Activated CD4-positive, alpha-beta T cell treated with anti-CD3 and anti-CD28 coated beads for 1 hour (primary cell): ENCODE measurements at places on chromosomes 16 and 17.
A peak's percentile ranks its signal among the peaks of the same experiment; 100 is the strongest.

- no peak for DNase-seq
These were observed 265.9 kb downstream of the SOX9 start for GRCh38 chr17:72386619-72387237.

- DNase-seq, result no peak
These were observed 8.8 kb downstream of the PDK2 start for GRCh38 chr17:50103941-50104340.

DNA sequence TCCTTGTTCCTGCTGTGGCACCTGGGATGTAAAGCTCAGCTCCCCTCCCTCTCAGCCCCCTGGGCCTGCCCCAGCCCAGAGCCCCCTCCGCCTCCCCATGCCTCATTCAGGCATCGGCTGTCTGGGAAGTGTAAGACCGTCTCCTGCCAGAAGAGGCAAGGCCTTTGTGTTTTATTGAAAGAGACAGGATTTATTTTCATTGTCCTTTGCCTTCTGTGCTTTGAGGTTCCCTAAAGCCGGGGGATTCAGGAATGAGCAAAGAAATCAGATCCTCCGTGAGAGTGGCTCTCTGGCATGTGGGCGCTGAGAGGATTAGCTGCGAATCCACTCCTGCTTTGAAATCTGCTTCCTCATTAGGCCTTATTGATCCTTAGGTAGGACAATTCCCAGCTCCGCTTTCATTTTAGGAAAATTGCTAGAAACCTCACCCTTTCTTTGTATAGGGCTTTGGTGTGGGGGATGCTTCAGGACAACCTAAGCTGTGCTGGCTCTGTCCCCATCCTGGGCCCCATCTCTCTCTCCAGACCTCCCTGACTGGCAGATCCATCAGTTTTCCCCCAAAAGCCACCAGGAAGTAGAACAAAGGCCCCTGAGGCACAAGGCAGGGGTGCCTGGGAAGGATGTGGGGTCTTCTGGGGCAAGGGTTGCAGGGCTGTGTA is 211.5 kb upstream of the TNRC6C start:
- DNase-seq, result no peak

DNA sequence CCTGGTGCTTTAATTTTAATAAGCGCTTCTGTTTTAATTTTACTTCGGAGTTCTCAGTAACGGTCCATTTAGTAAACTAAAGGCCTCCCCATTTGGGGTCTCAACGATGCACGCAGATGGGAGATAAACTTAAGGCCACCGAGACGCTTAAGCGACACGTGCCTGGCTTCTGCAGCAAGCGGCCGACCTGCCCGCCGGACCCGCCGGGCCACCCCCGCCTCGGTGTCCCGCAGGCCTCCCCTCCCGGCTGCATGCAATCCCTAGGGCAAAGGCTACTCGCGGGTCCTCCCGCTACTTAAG is 592 bp downstream of the GCSH start:
- no peak for DNase-seq

DNA sequence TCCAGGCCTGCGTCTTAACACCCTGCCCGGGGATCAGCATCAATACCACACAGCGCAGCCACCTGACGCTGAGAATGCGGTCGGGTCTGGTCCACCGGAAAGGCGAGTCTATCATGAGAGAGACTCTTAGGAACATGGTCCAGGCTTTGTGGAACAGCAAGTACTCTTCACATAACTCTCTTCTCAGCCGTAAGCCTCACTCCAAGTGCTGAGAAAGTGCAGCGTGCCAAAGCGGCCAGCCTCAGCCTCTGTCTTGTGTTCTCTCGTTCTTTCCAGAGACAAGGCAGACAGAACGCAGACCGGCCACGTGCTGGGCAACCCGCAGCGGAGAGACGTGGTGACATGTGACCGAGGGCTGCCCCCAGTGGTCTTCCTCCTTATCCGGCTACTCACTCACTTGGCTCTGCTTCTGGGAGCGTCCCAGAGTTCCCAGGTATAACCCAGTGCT is 34.4 kb upstream of the ENDOV start:
- no peak for DNase-seq

DNA sequence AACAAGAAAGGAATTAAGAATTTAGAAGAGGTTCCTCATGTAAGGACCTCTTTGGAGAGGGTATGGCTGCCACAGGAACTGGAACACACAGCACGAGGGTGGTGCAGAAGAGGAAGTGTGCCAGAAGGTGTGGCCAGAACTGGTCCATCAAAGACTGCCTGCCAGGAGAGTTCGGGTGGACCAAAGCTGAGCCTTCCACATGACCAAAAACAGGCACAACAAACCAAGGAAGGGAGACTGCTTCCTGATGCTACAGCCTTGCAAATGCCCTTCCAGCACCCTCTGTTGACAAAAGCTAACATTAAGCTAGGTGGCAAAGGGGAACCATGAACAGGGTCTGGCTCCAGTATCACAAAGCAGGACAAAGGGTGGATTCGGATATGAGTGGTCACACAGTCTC is 125.8 kb upstream of the TMEM97 start:
- no peak for DNase-seq

DNA sequence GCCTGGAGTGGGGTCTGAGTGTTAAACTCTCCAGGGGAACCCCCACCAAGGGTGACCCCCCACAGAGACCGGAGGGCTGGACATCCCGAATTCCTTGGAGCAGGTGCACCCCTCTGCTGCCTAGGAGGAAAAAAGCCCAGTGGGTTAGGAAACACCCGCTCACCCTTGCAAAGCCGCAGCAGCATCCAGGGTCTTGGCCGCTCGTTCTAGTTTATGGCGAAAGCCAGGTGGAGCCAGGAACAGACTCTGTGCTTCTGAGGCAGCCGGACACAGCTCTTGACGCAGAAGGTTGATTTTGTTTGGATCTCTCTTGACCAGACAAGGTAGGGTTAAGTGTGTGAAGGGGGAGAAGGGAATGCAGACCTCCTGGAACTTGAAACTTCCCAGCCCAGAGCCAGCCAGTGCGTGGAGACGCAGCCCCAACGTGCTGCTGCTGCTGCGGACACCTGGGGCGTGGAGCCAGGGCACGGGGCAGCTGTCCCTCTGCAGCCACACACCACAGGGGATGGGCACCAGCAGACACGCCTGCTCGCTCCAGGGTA is 154.5 kb downstream of the LAT start:
- DNase-seq, result no peak

DNA sequence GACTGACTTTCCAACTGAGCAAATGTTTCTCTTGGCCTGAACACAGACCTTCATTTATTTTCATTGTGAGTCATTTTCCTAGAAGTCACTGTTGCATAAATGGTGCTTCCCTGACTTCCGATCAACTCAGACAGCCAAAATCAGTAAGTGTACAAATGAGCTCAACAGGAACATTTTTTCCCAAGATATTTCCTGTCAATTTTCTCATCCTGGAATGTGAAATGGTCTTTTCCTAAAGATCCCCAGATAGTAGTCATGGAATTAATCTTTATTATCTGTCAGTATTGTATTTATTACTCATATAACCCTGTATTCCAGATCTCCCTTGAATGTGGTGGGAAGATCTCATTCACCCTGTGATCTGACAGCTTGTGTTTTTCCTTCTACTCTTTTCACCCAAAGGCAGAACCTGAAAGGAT is 360.3 kb upstream of the KIF2B start:
- DNase-seq, result no peak

DNA sequence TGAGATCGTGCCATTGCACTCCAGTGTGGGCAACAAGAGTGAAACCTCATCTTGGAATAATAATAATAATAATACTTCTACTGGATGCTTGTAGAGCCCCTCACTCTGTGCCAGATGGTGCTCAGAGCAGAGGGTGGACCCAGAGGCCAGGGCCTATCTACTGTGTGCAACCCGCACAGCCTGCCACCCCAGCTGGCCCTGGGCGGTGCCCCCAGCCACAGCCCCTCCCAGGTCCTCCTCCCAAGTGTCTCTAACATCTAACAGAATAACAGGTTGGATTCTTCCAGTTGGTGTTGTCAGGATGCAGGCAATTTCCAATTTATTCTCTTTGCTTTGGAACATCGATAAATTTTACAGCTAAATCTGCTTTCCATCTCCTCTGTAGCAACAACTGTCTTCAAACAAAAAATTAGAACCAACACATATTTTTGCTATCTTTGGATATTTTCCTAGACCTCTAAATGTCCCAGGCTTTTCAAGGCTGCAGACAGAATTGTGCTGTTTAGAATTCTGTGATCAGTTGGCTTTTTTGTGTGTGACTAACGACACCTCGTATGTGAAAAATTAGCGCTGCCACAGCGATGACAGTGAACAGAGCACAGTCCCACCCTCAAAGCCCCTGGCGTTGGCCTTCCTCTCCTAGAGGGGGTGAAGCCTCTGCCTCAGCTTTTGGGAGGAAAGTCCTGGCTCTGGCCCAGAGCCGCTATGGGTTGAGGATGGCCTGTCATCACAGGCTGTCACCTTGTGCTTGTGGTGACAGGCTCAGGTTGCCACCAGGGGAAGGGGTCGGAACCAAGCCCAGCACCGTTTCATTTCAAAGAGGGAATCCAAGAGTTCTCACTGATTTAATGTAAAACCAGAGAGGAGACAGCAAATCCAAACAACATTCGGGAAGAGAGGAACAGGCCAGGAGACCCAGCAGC is 7.6 kb upstream of the EVPL start:
- no peak for DNase-seq

DNA sequence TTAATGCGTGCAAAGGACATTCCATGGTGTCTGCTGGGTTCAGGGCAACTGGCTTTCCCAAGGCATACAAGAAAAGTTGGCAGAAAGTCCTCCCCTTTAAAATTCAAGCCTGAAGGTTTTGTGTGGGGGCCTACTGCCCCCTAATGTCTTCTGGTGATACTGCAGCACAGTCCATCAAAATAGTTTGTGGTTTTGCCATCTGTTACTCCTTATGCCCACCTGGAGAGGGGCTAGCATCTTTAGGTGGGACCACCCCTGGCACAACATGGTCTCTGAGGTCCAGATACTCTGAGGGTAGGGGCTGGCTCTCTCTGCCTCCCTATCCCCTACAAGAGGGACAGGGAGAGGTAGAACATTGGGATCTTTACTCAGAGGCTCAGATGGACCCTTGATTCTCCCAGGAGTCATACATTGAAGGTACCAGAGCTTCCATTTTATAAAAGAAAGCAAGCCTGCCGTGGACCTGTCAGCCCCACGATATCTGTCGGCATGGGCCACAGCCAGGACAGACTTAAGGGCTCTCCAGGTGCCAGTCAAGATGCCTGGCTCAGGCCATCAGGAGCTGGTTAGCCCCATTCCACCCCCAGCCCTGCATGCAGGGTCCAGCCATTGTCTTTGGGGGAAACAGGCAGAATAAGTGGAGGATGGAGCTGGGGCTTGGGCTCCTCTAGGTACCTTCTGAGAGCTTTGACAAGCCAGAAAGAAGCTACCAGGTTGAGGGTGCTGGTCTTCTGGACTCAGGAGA is 6.3 kb downstream of the ESRP2 start:
- peak; percentile 41 for DNase-seq

DNA sequence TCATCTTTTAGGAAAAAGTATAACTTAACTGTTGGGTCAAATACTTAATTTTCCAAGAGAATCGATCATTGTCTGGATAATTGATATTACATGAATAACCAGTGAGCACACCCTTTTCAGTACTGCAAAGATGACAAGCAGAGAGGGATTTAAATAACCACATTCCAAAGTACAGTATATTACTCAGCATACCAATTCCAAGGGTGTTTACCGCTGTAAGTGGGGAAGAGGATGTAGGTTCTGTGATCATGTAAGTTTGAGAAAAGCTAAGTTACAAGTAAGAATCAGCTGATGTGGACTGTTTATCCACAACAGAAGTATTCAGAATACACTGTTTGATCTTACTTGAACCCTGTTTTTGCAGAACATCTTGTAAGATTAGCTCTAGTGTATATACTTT is 6.1 kb downstream of the GDE1 start:
- DNase-seq, result no peak

GRCh38 chr17:27780092-27780827 is 20.1 kb downstream of the NOS2 start:
- DNase-seq, result no peak
